ENCODE measurements at places on chromosomes 16 and 17. TPM values are rescaled to one million over a fixed set of nuclear protein-coding genes. Genes with fewer than 3 reads are reported as not detected.

GRCh38 chr17:73956595-73957465 lies 246.6 kb upstream of the RPL38 start:
- no peak for DNase-seq
- no peak overlapping the region for H3K4me3 ChIP-seq
- no peaks in the 10 kb centered on the region for H3K4me1 ChIP-seq
- no peak overlapping the region for H3K27ac ChIP-seq

Gene C17orf78
- not detected for total RNA-seq

Gene GUCY2D
- not detected for total RNA-seq

Gene KRT14
- not detected for total RNA-seq

- peaks cover 1% of the 10 kb centered on the region for H3K4me1 ChIP-seq
- no peaks in the 10 kb centered on the region for H3K36me3 ChIP-seq
- no peak overlapping the region for H3K4me3 ChIP-seq
- H3K27me3 ChIP-seq: no peaks in the 10 kb centered on the region
- no peak for DNase-seq
These were observed 4.0 kb upstream of the TIMM22 start for GRCh38 chr17:992933-993332.

- H3K27me3 ChIP-seq: no peaks in the 10 kb centered on the region
- no peaks in the 10 kb centered on the region for H3K36me3 ChIP-seq
- H3K4me1 ChIP-seq: no peaks in the 10 kb centered on the region
- H3K27ac ChIP-seq: no peak overlapping the region
- peak; percentile 53 for DNase-seq
- H3K4me3 ChIP-seq: no peak overlapping the region
These were observed 29.7 kb upstream of the LGALS9 start for GRCh38 chr17:27601069-27601974.

DNA sequence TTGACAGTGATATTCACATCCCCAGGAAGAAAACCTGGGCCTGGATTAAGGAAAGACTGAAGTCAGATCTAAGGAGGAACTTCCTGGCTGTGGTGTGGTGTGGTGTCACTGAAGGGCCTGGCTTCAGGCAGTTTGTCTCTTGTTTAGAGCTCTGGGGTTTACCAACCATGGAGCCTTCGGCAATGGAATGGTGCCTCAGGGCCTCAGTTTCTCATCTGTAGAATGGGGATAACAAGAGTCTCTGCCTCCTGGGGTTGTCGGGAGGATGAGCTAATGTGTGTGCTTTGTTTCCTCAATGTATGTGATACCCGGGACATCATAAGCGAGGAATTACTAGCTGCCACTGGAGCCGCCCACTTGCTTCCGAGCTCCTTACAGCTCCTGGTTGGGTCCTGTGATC lies 12.7 kb downstream of the WNT3 start:
- no peak overlapping the region for H3K4me3 ChIP-seq
- no peaks in the 10 kb centered on the region for H3K4me1 ChIP-seq
- H3K36me3 ChIP-seq: no peaks in the 10 kb centered on the region
- no peak for DNase-seq

GRCh38 chr16:49183911-49184310 lies 97.7 kb downstream of the CBLN1 start:
- no peak overlapping the region for H3K4me3 ChIP-seq
- no peaks in the 10 kb centered on the region for H3K27me3 ChIP-seq
- H3K36me3 ChIP-seq: no peaks in the 10 kb centered on the region
- no peaks in the 10 kb centered on the region for H3K4me1 ChIP-seq
- no peak overlapping the region for H3K27ac ChIP-seq
